ENCODE measurements at places on chromosomes 1 and 21.

DNA sequence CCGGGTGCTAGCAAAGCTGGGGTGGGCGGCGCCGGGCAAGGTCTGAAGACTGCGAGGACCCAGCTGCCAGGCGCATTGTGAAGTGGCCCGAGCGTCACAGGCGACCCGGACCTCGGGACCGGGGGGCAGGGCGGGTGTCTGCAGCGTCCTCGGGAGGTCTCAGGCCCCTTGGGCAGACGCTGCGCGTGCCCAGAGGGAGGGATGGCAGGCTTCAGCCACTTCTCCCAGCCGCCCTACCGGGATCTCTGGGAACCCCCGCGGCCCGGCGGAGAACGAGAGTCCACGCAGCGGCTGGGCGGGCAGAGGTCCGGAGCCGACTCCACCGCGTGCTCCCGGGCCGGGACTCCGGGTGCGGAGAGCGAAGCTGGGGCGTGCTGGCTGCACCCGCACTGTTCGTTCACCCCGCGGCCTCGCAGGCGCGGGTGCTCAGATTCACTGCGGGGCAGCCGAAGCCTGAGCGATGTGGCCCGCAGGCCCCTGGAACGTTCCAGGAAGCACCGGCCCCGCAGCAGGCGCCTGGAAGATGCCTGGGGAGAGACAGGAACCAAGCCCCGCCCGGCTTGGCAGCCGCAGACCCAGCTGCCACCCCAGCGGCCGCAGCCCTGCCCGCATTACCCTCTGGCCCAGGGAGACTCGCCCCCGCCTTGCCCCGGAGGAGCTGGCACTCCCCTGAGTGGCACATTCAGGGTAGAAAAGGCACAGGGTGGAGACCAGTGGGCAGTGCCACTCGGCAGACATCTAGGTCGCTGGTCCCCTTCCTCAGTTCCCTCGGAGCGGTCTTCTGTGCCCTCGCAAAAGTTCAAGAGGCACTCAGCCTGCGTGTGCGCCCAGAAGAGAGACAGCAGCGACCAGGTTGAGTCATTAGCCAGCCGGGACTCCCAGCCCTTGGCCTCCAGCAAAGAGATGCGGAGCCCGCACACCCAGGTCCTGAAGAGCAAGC lies at the start of gene CCDC185:
Gene CCDC185, plus strand, starts transcription at position 141 of the 940 bp plus-strand sequence. Its CDS starts 61 bp downstream, at position 202.
- no peak for DNase-seq

GRCh38 chr1:79825551-79825950 lies 819.0 kb upstream of the ADGRL4 start:
- no peak for DNase-seq

GRCh38 chr1:100795646-100795985 lies 76.1 kb downstream of the VCAM1 start:
- no peak for DNase-seq

DNA sequence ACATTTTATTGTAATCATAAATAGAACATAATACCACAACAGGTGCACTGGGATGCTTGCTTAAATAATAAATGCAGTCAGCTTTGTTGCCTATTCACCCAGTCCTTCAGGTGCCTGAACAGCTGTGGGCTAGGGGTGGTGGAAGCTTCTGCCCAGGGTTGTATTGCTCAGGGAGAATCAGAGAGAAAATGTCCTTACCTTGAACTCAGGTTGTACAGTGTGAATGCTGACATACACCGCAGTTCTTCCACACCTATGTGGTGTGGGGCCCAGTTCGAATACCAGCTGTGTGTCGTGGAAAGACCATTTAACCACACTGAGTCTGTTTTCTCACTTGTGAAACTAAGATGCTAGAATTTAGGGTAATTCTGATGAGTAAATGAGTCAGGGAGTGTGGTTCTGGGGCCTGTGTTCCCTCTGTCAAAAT lies 115.7 kb upstream of the ATP1A1 start:
- DNase-seq = peak; percentile 10

GRCh38 chr1:112575154-112575804 lies 43.7 kb downstream of the ST7L start:
- DNase-seq = no peak

All from activated CD4-positive, alpha-beta T cell treated with anti-CD3 and anti-CD28 coated beads, Interleukin-2, amount 10 ng/mL, durations not matched to agents 7 days and 5 days (primary cell).